ENCODE measurements at places on chromosomes 11 and 22. TPM values are rescaled to one million over a fixed set of nuclear protein-coding genes. Genes with fewer than 3 reads are reported as not detected.

MYBPC3 gene
- total RNA-seq = 0.25 TPM

DNA sequence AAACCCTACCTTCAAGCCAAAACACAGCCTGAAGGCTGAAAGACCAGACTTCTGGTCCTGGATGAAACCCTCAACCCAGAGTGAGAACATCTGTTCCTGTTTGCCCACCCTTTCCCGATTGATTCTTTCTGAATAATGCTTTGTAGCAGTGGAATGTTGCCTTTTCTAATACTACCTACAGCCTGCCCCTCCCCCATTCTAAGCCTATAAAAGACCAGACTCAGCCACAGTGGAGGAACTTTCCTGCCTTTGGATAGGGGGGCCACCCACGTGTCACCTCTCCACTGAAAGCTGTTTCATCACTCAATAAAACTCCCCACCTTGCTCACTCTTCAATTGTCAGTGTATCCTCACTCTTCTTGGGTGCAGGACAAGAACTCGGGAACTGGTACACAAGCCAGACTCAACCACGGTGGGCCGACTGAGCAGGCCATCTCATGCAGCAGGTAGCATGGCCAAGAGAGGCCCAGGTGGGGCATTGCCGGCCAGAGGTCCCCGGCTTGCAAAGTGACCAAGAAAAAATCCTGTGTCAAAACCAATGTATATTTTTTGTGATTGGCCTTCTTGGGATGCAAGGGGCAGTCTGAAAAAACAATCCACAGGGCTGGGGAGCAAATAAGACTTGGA is 6.6 kb upstream of the APOL6 start:
- no peak for DNase-seq
- H3K36me3 ChIP-seq = no peaks in the 10 kb centered on the region
- H3K4me3 ChIP-seq = no peak overlapping the region
- H3K4me1 ChIP-seq = peaks cover 10% of the 10 kb centered on the region
- H3K27me3 ChIP-seq = no peaks in the 10 kb centered on the region
- no peak overlapping the region for H3K27ac ChIP-seq

- H3K4me3 ChIP-seq = no peak overlapping the region
- no peak for DNase-seq
- H3K4me1 ChIP-seq = no peaks in the 10 kb centered on the region
- no peak overlapping the region for H3K27ac ChIP-seq
- H3K27me3 ChIP-seq = no peaks in the 10 kb centered on the region
- H3K36me3 ChIP-seq = no peaks in the 10 kb centered on the region
Observed at GRCh38 chr11:118186346-118187107, 10.1 kb upstream of the SCN2B start.

FGF19 gene
- total RNA-seq = 37.5 TPM

PLA2G3 gene
- total RNA-seq = not detected

LYVE1 gene
- total RNA-seq = 0.34 TPM

FBXO7 gene
- 69.2 TPM for total RNA-seq

DNA sequence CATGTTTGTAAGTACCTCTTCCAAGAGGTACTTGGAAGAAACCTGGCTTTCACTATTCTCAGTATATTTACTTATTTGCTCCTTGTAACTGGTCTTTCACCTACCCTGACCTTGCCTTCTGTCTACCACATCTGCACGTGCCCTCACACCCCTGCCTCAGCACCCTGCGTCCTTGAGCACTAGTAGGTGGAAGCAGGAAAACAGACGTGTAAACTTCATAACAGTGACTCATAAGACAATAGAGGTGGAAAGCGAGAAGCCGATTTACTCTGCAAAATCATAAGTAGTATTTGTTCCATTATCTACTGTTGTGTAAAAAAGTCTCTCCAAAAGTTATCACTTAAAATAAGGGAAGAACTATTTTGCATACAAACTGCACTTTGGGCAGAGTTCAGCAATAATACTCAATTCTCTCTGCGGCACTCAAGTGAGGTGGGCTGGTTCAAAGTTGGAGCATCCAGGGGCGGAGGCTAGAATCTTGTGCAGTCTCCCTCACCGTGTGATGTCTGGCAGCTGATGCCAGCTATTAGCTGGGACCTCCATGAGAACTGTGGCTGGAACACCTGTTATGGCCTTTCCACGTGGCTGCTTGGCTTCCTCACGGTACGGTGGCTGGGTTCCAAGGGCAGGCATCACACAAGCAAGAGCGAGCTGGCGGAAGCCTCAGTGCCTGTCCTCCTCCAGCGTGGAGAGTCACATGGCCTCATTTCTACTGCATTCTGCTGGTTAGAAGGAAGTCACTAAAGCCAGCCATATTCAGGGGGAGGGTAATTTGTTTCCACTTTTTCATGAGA is 30.4 kb downstream of the PACS1 start:
- no peaks in the 10 kb centered on the region for H3K36me3 ChIP-seq
- H3K27me3 ChIP-seq = no peaks in the 10 kb centered on the region
- no peak for DNase-seq

DNA sequence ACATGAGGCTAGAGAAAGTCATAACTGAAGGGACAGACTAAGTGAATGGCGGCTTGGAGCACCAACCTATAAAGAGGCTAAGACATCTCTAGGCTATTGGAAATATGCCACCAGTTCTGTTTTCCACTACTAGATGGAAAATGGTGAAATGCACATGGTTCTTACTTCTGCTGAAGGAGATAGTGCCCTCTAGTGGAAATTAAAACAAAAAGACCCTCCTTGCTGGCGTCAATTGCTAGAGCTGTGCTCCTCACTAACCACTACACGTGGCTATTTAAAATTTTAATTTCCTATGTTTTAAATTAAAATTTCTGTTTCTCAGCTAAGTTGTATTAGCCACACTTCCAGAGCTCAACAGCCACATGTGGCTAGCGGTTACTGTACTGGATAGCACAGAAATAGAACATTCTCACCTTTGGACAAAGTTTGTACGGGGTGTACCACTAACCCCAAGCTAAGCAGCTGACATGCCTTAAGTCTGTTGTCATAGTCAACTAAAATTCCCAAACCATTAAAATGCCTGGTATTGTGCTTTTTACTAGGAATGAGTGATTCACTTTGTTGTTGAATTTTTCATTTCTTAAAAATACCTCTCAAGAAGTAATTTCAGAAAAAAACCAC is 34.1 kb upstream of the CALCA start:
- no peaks in the 10 kb centered on the region for H3K4me1 ChIP-seq
- no peak overlapping the region for H3K27ac ChIP-seq
- no peaks in the 10 kb centered on the region for H3K36me3 ChIP-seq
- peak; percentile 47 for DNase-seq
- no peak overlapping the region for H3K4me3 ChIP-seq

DNA sequence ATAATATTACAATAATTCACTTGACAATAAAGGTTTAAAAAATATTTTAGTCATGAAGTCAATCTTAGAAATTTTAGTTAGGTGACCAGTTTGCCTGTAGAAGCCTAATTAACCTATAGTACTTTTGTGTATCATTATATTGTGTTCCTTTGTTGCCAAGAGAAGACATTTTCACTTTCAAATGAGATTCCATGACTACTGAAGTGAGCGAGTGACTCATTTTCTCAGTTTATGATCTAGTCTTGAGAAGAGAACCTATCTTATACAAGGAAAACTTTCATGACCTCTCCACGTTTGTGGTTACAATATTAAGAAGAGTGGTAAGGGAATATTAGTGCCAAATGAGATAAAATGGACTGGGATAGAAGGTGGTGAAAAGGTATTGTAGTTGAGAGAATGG is 423.9 kb upstream of the CHORDC1 start:
- no peaks in the 10 kb centered on the region for H3K27me3 ChIP-seq
- no peaks in the 10 kb centered on the region for H3K36me3 ChIP-seq
- H3K4me3 ChIP-seq = no peak overlapping the region
- no peak overlapping the region for H3K27ac ChIP-seq
- no peaks in the 10 kb centered on the region for H3K4me1 ChIP-seq
- DNase-seq = no peak

GRCh38 chr22:49296561-49296960 is 531.1 kb downstream of the BRD1 start:
- peaks cover 14% of the 10 kb centered on the region for H3K27me3 ChIP-seq
- DNase-seq = no peak
- no peaks in the 10 kb centered on the region for H3K36me3 ChIP-seq
- H3K4me3 ChIP-seq = no peak overlapping the region
- no peaks in the 10 kb centered on the region for H3K4me1 ChIP-seq
- no peak overlapping the region for H3K27ac ChIP-seq

GP1BB gene
- total RNA-seq = 4.8 TPM

GRCh38 chr11:8766988-8767374 is 84.4 kb downstream of the RPL27A start:
- H3K36me3 ChIP-seq = no peaks in the 10 kb centered on the region
- H3K27me3 ChIP-seq = no peaks in the 10 kb centered on the region
- H3K4me1 ChIP-seq = peaks cover 60% of the 10 kb centered on the region
- H3K4me3 ChIP-seq = no peak overlapping the region
- peak overlapping the region; percentile 66 for H3K27ac ChIP-seq
- DNase-seq = no peak

- H3K36me3 ChIP-seq = no peaks in the 10 kb centered on the region
- DNase-seq = no peak
- H3K27ac ChIP-seq = no peak overlapping the region
- H3K27me3 ChIP-seq = no peaks in the 10 kb centered on the region
- H3K4me3 ChIP-seq = no peak overlapping the region
Observed at GRCh38 chr11:22449441-22449840, 111.3 kb downstream of the SLC17A6 start.

DNA sequence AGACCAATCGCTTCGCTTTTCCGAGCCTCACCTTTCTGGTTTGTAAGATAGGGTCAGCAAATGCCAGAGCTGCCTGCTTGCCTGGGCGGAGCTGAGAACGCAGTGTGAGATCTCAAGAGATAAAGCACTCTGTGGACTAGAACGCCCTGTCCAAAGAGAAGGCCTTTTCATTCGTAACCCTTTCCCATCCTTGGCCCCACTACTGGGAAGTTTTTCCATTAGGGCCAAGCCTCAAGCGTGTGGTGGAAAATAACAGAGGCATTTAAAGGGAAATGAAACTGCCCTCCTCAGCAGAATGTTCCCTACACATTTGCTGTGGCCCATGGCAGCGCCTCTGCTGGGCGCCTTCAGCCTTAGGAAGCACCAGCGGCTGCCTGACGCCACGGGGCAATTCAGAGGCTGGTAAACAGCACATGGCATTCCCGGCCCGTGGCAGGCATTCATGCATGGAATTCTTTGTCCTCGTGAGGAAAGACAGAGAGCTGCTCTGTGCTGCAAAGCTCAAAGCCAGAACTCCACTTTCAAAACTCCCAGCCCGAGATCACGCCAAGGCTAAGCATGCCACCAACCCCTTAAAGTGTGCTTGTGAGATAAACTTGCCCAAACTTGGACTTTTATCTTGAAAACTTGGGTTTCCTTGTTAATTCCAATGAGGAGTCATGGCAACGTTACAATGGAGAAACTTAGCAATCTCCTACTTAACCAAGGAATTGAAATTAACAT is 38.1 kb downstream of the AHNAK start:
- H3K4me3 ChIP-seq = peak overlapping the region; percentile 28
- no peaks in the 10 kb centered on the region for H3K27me3 ChIP-seq
- peaks cover 28% of the 10 kb centered on the region for H3K4me1 ChIP-seq

KDM4E gene
- total RNA-seq = not detected

DNA sequence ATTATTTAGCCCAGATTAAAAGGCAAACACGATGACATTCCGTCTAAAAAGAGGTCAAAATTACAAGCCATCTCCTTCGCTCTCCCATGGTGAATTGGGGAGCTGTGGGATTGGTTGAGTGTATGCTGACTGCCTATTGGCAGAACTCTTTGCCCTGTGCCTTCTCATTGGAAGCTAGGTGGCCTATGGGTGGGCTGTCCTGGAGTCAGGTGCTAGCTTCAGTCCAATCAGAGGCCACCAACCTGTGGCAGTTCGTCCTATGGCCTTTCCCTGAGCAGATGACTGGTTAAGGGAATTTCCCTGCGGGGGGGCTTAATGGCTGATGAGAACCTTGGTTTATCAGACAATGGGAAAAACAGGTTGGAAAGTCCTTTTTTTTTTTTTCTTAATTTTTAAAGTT is 3.2 kb upstream of the MTMR3 start:
- H3K4me3 ChIP-seq = no peak overlapping the region
- H3K27ac ChIP-seq = no peak overlapping the region
- H3K4me1 ChIP-seq = peaks cover 4% of the 10 kb centered on the region
- H3K27me3 ChIP-seq = no peaks in the 10 kb centered on the region

DNA sequence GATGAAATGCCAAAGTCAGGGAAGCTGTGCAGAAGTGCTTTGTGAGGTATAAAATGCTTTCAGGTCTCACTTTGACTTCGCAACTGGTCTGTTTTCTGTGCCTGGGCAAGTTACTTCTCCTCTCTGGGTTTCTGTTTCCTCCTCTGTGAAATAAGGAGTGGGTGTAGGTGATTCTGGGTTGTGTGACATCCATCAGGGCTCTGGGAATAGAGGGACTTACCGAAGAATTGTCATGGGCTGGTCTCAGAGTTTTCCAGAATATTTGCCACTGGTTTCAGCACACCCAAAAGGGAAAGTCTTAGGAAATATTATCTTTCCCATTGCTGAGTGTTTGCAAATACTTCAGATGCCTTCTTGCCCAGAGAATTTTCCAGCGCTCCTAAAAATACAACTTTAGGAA is 118.4 kb downstream of the KIAA1671 start:
- no peaks in the 10 kb centered on the region for H3K4me1 ChIP-seq
- H3K27me3 ChIP-seq = no peaks in the 10 kb centered on the region
- no peak for DNase-seq
- no peak overlapping the region for H3K27ac ChIP-seq
- H3K4me3 ChIP-seq = no peak overlapping the region
- H3K36me3 ChIP-seq = no peaks in the 10 kb centered on the region

DNA sequence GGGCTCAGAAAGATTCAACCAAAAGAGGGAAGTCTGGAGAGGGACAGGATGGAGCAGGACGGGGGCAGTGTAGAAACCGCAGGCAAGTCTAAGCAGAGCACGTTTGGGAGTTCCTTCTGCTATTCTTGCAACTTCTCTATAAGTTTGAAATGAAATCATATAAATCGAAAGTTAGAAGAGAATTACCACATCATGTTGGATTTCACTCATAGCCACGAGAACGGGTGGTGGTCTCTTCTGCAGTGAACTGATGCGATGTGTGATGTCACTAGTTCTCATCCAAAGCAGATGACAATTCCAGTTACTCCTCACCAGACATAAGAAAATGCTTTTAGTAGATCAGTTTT is 36.0 kb downstream of the KCNQ1 start:
- no peak for DNase-seq
- no peak overlapping the region for H3K4me3 ChIP-seq
- H3K27ac ChIP-seq = no peak overlapping the region
- H3K27me3 ChIP-seq = no peaks in the 10 kb centered on the region
- H3K36me3 ChIP-seq = no peaks in the 10 kb centered on the region

DNA sequence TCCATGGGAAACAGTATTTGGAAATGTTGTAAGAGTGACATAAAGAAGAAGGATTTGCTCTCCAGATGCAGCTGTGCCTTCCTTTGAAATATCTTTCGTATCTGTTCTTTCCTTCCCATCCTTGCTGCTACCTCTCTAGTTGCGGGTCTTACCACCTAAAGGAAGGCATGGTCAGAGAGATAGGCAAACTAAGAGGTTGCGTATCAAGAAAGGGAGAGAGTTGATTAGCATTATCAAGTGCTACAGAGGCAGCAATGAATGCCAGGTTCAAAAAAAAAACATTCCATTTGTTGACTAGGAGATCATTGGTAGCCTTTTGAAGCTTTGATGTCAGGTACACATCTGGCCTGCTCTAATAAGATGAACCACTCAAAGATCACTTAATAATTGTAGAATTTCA is 4.6 kb downstream of the GTPBP1 start:
- H3K36me3 ChIP-seq = peaks cover 10% of the 10 kb centered on the region
- peaks cover 18% of the 10 kb centered on the region for H3K4me1 ChIP-seq
- no peaks in the 10 kb centered on the region for H3K27me3 ChIP-seq
- DNase-seq = no peak
